ENCODE measurements at places on chromosomes 5 and 9.

- DNase-seq = peak; percentile 72
These were observed 138.1 kb downstream of the RGS3 start for GRCh38 chr9:113601656-113602055.

DNA sequence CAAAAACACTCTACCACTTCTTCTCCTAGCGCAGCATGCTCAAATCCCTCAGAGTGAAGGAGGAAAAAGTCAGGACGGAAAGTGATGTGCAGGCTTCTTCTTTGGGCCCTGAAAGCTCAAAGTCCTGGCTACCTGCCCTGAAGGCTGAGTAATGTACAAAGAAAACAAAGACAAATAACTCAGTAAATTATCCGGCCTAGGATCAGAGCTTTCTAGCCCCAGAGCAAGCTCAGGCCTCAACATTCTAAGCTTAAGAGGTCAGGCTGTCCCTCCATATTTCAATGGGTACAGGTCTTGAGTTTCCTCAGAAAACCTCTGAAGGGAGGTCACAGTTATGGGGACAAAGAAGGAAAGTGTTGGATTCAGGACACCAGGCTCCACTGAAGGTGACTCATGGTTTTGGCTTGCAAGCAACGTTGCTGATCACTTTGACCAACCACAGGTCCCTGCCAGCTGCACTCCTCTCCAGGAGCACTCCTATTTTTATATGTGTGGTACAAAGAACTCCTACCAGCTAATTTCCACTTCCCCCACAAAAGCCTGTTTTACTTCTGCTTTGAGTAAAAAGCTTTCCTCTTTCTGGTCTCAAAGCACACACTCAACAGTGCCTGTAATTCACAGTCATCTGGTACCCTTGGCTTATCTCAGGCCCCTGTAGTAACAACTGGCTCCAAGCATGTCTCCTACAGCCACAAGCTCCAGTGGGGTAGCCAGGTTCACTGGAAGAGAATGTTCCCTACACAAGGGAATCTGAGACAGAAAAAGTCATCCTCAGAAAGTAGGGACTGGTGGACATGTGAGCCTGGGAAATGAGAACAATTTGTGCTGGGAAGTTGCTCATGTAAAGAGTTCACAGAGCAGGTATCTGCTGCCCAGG, 115.7 kb downstream of the UGCG start:
- DNase-seq = no peak

GRCh38 chr9:93267091-93267541, 83.2 kb downstream of the WNK2 start:
- DNase-seq = no peak

- no peak for DNase-seq
These were observed 56.0 kb downstream of the TEK start for GRCh38 chr9:27165068-27165467.

DNA sequence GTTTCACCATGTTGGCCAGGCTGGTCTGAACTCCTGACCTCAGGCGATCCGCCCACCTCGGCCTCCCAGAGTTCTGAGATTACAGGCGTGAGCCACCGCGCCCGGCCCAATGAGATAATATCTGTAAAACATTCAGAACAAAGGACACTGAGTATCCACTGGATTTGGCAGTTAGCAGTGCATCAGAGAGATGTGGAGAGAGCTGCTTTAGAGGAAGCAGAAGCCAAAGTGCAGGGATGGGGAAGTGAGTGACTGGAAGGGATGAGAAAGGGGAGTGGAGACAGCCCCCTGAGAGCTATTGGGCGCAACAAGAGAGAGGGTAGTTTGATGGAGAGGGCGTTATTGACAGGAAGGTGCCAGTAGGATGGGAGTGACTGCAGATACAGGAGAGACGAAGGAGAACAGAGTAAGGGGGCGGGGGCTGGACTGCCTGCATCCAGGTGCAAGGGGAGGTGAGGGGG, 157.5 kb upstream of the SHB start:
- DNase-seq = peak; percentile 64
